ENCODE measurements at places on chromosomes 16 and 17. TPM values are rescaled to one million over a fixed set of nuclear protein-coding genes. Genes with fewer than 3 reads are reported as not detected.

DNA sequence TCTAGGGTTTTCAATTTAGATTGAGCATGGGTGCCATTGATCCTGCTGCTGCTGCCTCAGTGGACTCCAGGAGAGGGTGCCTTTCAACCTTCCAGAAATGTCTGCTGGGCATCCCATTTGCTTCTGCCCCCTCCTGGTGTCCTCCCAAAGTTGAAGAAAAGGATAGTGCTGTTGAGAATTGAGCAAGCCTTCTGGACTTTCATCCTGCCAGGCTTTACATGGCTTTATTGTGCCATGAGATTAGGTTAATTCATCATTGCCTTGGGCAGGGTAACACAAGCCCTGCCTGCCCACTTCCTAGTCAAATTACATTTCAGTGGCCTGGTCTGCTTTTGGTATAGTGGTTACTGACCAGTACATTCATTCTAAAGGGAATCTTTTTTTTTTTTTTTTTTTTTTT, 17.9 kb upstream of the TANGO6 start:
- H3K27ac ChIP-seq: no peak overlapping the region
- no peak for DNase-seq
- H3K36me3 ChIP-seq: no peaks in the 10 kb centered on the region

DNA sequence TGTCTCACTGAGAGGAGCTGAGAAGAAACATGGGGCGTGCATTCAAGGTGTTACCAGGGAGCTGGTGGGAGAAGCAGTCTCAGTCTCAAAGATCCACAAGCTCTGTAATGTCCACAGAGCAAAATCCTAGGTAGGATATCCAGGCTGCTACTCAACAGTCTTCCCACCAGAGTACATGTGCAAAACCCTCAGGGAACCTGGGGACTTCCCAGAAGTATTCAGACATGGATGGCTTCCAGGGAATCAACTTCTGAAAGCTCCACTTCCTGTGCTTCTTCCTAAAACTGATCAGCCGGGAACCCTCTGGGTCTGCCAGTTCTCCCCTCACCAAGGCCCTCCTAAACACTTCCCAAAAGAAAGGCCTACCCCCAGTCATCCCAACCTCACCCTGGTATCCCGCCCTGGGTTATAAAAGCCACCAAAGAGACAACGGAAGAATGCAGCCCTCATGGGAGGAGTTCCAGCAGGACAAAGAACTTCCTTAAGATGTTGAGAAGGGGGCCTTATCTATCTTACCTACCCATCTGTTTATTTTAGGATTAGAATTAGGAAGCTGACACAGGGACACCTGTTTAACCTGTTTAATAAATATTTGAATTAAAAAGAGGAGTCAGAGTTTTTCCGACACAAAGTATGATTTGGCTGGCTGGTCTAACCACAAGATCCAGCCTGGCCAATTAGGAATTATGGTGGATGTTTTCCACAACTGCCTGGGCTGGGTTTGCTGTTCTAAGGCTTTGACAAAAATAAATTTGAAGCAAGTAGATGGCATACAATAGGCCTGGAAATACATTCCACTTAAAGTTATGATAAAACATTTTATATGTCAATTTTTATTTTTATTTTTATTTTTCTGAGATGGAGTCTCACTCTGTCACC, 37.0 kb downstream of the CUEDC1 start:
- peaks cover 8% of the 10 kb centered on the region for H3K27me3 ChIP-seq
- peaks cover 12% of the 10 kb centered on the region for H3K4me1 ChIP-seq
- no peak for DNase-seq
- H3K36me3 ChIP-seq: no peaks in the 10 kb centered on the region
- no peak overlapping the region for H3K27ac ChIP-seq
- no peak overlapping the region for H3K4me3 ChIP-seq

DNA sequence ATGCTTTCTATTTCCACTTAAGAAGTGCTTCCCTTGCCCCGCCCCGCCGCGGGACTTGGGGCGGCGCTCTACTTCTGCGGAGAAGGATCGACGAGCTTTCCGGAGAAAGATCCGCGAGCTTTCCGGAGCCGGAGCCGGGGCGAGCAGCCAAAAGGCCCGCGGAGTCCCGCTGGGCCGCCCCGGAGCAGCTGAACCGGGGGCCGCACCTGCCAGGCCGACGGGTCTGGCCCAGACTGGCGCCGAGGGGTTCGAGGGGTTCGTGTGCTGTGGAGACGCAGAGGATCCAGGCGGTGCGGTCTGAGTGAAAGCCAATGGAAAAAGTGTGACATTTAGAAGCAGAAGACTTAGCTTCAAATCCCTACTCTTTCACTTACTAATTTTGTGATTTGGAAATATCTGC, 50.8 kb downstream of the TBC1D26 start:
- no peak for DNase-seq
- H3K27me3 ChIP-seq: peaks cover 18% of the 10 kb centered on the region
- peak overlapping the region; percentile 21 for H3K4me3 ChIP-seq
- no peak overlapping the region for H3K27ac ChIP-seq
- peaks cover 3% of the 10 kb centered on the region for H3K36me3 ChIP-seq
- peaks cover 20% of the 10 kb centered on the region for H3K4me1 ChIP-seq

DNA sequence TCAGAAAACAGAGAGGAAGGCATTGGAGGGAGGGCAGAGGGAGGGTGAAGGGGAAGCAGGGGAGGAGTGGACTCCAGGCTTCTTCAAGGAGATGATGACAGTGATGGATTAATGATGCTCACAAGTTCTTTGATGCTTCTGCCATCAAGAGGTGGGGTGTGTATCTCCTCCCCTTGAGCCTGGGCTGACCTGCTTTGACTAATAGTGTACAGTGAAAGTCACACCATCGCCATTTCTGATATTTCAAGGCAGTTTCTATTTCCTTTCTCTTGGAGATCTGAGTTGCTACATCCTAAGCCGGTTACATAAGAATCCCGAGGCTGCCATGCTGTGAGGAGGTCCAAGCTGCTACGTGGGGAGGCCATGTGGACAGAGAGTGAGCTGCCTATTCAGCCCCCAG, 312.5 kb downstream of the MAF start:
- H3K36me3 ChIP-seq: no peaks in the 10 kb centered on the region
- DNase-seq: no peak
- peaks cover 28% of the 10 kb centered on the region for H3K4me1 ChIP-seq
- no peaks in the 10 kb centered on the region for H3K27me3 ChIP-seq

DNA sequence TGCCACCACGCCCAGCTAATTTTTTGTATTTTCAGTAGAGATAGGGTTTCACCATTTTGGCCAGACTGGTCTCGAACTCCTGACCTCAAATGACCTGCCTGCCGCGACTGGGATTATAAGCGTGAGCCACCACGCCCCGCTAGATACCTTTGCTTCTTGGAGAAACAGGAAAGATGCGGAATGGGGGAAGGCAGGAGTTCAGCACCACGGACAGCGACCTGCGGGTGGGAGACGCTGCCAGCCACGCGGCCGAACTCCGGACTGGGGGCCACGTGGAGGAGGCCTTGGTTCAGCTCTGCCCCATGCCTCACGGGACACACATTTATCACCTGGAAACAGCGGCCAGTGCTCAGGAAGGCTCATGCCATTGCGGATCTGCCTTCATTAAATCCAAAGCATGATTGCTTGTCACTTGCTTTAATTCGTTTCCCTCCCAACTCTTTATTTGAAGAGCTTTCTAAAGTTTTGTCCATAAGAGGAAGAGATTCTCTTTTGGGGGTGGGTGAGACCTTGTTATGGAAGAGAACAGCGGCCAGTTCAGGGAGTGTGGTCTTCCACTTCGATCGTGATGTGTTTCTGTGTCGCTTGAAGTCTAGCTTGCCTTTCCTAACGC, 219.9 kb downstream of the ENGASE start:
- H3K27me3 ChIP-seq: peaks cover 4% of the 10 kb centered on the region
- no peaks in the 10 kb centered on the region for H3K4me1 ChIP-seq
- no peaks in the 10 kb centered on the region for H3K36me3 ChIP-seq
- DNase-seq: peak; percentile 27
- no peak overlapping the region for H3K27ac ChIP-seq

DNA sequence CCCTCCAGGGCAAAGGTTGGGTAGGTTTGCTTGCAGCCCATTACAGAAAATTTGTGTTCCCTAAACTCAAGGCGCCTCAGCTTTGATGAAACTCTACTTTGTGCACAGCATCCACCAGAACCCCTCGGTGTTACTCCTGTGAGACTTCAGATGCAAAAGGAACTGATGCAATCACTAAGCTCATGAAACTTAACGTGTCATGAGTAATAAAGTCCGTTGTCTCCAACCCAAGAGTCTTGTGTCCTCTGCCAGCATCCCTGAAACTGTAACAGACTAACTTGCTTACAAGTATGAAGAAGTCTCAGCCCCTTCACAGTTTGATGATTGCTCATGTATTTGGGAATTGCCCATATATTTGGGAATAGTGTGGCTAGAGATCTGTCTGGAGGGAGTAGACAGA, 74.8 kb upstream of the MARCHF10 start:
- H3K4me3 ChIP-seq: no peak overlapping the region
- no peaks in the 10 kb centered on the region for H3K36me3 ChIP-seq
- no peak for DNase-seq
- H3K4me1 ChIP-seq: no peaks in the 10 kb centered on the region
- peaks cover 2% of the 10 kb centered on the region for H3K27me3 ChIP-seq
- no peak overlapping the region for H3K27ac ChIP-seq

- no peak for DNase-seq
- H3K27ac ChIP-seq: no peak overlapping the region
- peaks cover 9% of the 10 kb centered on the region for H3K4me1 ChIP-seq
- H3K4me3 ChIP-seq: no peak overlapping the region
Observed at GRCh38 chr17:5003214-5003867, 5.6 kb downstream of the KIF1C start.

- H3K36me3 ChIP-seq: no peaks in the 10 kb centered on the region
- H3K4me1 ChIP-seq: no peaks in the 10 kb centered on the region
- no peaks in the 10 kb centered on the region for H3K27me3 ChIP-seq
- no peak overlapping the region for H3K27ac ChIP-seq
Observed at GRCh38 chr17:3602499-3602898, 6.7 kb downstream of the TRPV1 start.

- H3K27ac ChIP-seq: no peak overlapping the region
- peaks cover 6% of the 10 kb centered on the region for H3K27me3 ChIP-seq
- no peaks in the 10 kb centered on the region for H3K4me1 ChIP-seq
- no peak for DNase-seq
Observed at GRCh38 chr16:83623091-83623730, 184.6 kb upstream of the HSBP1 start.

DNA sequence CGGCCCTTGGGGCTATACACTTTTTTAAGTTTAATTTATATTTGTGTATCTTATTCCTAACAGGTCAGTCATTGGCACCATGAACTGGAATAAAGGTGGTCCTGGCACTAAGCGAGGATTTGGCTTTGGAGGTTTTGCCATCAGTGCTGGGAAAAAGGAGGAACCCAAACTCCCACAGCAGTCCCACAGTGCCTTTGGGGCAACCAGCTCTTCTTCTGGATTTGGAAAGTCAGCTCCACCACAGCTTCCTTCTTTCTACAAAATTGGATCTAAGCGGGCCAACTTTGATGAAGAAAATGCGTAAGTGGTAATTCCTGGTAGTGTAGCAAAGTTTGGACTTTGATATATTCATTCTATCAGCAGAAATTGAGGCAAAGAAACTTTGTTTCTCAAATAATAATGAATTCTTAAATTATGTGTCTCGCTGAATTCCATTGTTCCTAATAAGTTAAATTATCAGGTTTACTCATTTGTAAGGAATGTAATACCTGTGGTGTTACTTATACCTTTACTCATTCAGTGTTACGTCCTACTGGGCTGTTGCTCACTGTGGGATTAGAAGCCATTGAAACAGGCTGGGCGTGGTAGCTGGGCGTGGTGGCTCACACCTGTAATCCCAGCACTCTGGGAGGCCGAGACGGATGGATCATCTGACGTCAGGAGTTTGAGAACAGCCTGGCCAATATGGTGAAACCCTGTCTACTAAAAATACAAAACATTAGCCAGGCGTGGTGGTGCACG, 13.2 kb downstream of the DDX42 start:
- H3K4me3 ChIP-seq: no peak overlapping the region
- DNase-seq: no peak
- H3K27ac ChIP-seq: no peak overlapping the region
- H3K4me1 ChIP-seq: peaks cover 23% of the 10 kb centered on the region
- no peaks in the 10 kb centered on the region for H3K27me3 ChIP-seq

- no peaks in the 10 kb centered on the region for H3K4me1 ChIP-seq
- H3K36me3 ChIP-seq: peaks cover 11% of the 10 kb centered on the region
- H3K4me3 ChIP-seq: no peak overlapping the region
- H3K27me3 ChIP-seq: peaks cover 2% of the 10 kb centered on the region
Observed at GRCh38 chr17:44086364-44087311, 16.1 kb downstream of the G6PC3 start.

DNA sequence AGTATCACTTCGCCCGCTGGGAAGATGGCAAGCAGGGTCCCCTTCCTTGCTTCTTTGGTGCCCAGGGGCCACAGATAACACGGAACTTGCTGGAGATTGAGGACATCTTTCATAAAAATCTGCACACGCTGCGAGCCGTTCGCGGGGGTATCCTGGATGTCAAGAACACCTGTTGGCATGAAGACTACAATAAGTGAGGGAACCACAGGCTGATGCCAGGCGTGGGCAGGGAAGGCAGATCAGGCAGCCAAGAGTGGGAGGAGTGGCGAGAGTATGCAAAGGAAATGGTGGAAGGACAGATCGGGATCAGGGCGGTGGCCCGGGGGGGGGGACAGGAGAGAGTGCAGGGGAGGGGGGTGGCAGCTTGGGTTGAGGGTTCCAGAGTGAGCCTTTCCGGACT, 22.2 kb downstream of the DNAH2 start:
- H3K4me1 ChIP-seq: no peaks in the 10 kb centered on the region
- H3K36me3 ChIP-seq: no peaks in the 10 kb centered on the region
- peaks cover 4% of the 10 kb centered on the region for H3K27me3 ChIP-seq
- no peak for DNase-seq
- H3K4me3 ChIP-seq: no peak overlapping the region
- no peak overlapping the region for H3K27ac ChIP-seq

GRCh38 chr16:10868104-10868595, 8.9 kb upstream of the CIITA start:
- H3K36me3 ChIP-seq: no peaks in the 10 kb centered on the region
- DNase-seq: peak; percentile 21
- no peaks in the 10 kb centered on the region for H3K27me3 ChIP-seq
- peak overlapping the region; percentile 57 for H3K27ac ChIP-seq
- H3K4me1 ChIP-seq: peaks cover 56% of the 10 kb centered on the region

GRCh38 chr16:57134982-57135381, 42.6 kb downstream of the CPNE2 start:
- peak overlapping the region; percentile 92 for H3K27ac ChIP-seq
- no peaks in the 10 kb centered on the region for H3K36me3 ChIP-seq
- H3K4me1 ChIP-seq: peaks cover 62% of the 10 kb centered on the region
- peak; percentile 29 for DNase-seq
- H3K4me3 ChIP-seq: peak overlapping the region; percentile 67
- peaks cover 1% of the 10 kb centered on the region for H3K27me3 ChIP-seq

GRCh38 chr17:38947189-38947588, 20.0 kb downstream of the FBXO47 start:
- H3K4me1 ChIP-seq: peaks cover 8% of the 10 kb centered on the region
- H3K27me3 ChIP-seq: no peaks in the 10 kb centered on the region

The TEKT3 gene
- not detected for polyA plus RNA-seq

The CHAD gene
- not detected for polyA plus RNA-seq

The PPL gene
- 0.03 TPM for polyA plus RNA-seq

The ODAD4 gene
- not detected for polyA plus RNA-seq

The ALDH3A1 gene
- polyA plus RNA-seq: not detected

The HSD3B7 gene
- not detected for polyA plus RNA-seq

The PMP22 gene
- not detected for polyA plus RNA-seq

The ZDHHC7 gene
- 46.6 TPM for polyA plus RNA-seq

All from immature natural killer cell (primary cell).